Activated naive CD4-positive, alpha-beta T cell treated with anti-CD3 and anti-CD28 coated beads, Interleukin-2, amount 50 U/mL, for 72 hours (primary cell): ENCODE measurements at places on chromosomes 2 and 18. TPM values are rescaled to one million over a fixed set of nuclear protein-coding genes. Genes with fewer than 3 reads are reported as not detected.

Gene PROKR1
- total RNA-seq: not detected

Gene FAM228A
- total RNA-seq: 0.14 TPM

Gene GALNT14
- 0.59 TPM for total RNA-seq

Gene IL1R1
- total RNA-seq: 6.8 TPM

Gene UXS1
- total RNA-seq: 37.0 TPM

Gene SLC19A3
- total RNA-seq: not detected

Gene C2orf78
- total RNA-seq: not detected

Gene CXCR1
- not detected for total RNA-seq

Gene ALPP
- total RNA-seq: 0.16 TPM

Gene CXCR4
- 196 TPM for total RNA-seq

Gene SPRED2
- total RNA-seq: 3.5 TPM

Gene FBXO15
- 4.8 TPM for total RNA-seq
